ENCODE measurements at places on chromosomes 16 and 17.

DNA sequence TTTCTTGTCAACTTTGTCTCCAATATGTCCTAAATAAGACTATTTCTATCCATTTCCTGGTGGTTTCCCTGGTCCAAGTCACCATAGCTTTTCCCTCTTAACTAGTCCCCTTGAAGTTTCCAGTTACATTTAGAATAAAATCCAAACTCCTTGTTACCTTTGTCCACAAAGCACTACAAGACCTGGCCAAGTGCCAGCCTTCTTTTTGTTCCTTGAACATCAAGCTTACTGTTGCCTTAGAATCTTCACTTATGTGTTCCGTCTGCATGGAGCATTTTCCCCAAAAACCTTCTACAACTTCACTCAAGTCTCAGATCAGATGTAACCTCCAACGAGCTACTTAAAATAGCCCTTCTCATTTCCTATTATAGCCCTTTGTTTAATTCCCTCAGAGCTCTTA lies 101.4 kb downstream of the ITFG1 start:
- no peak for DNase-seq

- DNase-seq, result no peak
Measured at GRCh38 chr17:81143717-81144422, 21.4 kb upstream of the PVALEF start.

GRCh38 chr17:73192206-73192893 lies 505 bp upstream of the COG1 start:
- DNase-seq, result no peak

GRCh38 chr17:51703361-51704341 lies 443.3 kb downstream of the UTP18 start:
- DNase-seq, result no peak

DNA sequence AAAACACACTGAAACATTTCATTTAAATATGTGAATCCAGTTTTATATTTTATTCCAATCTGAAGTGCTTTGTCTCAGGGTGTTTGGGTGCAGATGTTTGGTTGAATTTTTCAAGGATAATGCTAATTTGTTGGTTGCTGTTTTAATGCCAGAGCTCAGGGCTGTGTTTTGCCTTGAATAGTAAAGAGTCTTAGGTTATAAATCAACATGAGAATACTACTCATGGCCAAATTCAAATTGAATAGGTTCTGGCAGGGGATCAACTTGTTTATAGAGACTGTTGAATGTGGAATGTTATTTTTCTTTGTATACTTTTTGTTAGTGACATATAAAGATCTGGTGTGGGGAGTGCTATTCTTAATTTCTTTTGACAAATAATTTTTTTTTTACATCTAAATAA lies 18.8 kb downstream of the TOM1L1 start:
- no peak for DNase-seq

DNA sequence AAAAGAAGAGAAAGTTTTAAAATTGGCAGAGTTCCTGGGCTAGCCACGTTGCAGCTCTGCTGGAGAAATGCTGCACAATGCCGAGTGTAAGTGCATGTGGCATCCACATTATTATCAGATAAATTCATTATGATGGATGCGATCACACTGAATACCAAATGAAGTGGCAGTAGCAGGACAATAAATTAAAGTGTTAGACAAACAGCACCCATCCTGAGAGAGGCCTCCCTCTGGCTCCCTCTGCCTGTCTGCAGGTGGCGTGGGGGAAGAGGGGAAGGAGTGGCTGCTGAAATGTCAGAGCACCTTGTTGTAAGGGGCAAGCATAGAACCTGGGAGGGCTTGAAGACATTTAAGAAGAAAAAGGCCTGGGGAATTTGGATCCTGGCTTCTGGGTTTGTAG lies 324.1 kb downstream of the HAPSTR1 start:
- no peak for DNase-seq

GRCh38 chr17:6800422-6801027 lies 24.5 kb downstream of the FBXO39 start:
- DNase-seq, result no peak

GRCh38 chr16:48353565-48354163 lies 31.5 kb downstream of the SIAH1 start:
- DNase-seq, result peak; percentile 58

GRCh38 chr17:57638284-57638683 lies 106.8 kb downstream of the CCDC182 start:
- no peak for DNase-seq

GRCh38 chr16:78666318-78666717 lies 566.9 kb downstream of the WWOX start:
- DNase-seq, result no peak

- no peak for DNase-seq
Measured at GRCh38 chr17:60577147-60577915, 22.7 kb upstream of the PPM1D start.

GRCh38 chr17:74125156-74125555 lies 78.3 kb upstream of the RPL38 start:
- no peak for DNase-seq

DNA sequence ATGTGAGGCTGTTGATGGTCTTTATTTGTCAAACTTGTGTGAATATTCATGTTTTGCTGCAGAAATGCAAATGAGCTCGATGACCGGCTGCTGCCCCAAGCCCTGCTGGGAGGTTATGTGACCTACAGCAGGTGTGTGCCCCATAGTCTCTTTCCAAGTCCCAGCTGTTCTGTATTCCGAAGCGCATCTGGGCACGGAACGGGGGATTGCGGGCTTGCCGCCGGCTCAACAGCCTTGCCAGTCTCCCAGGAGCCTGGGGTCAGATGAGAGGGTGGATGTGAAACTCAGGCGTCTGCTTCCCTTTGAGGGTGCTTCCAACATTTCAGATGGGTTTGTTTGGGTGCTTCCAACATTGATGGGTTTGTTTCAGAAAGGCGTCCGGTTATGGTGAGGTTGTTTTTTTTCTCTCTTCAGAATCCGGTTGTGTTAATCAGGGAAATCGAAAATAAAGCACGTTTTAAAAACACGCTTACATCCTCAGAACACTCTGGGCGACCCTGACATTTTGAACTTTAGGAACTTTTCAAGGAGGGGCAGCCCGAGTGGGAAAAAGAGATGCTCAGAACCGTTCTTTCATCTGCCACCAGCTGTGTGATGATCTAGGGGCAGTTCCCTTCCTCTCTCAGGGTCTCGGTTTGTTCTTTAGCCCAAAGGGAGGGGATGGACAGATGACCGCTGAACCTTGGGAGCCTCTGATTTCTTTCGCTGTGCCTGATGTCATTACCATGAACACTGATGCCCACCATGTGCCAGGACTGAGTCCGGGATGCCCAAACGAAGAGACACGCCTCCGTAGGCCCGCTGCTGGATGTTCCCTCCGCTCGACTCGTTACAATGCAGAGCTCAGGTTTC lies 47.8 kb upstream of the AMZ2 start:
- no peak for DNase-seq

DNA sequence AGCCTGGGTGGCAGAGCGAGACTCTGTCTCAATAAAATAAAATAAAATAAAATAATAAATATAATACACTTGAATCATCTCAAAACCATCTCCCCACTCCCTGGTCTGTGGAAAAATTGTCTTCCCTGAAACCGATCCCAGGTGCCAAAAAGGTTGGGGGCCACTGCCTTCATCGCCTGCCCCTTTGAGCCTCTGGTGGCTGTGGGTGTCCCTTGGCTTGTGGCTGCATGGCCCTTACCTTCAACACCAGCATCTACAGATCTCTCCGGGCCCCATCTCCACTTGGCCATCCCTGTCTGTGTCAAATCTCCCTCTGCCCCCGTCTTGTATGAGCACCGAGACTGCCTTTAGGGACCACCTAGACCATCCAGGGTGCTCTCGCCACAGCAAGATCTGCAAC lies 177.3 kb downstream of the SEC14L1 start:
- no peak for DNase-seq

GRCh38 chr16:85275533-85276249 lies 163.4 kb upstream of the CIBAR2 start:
- DNase-seq, result no peak

DNA sequence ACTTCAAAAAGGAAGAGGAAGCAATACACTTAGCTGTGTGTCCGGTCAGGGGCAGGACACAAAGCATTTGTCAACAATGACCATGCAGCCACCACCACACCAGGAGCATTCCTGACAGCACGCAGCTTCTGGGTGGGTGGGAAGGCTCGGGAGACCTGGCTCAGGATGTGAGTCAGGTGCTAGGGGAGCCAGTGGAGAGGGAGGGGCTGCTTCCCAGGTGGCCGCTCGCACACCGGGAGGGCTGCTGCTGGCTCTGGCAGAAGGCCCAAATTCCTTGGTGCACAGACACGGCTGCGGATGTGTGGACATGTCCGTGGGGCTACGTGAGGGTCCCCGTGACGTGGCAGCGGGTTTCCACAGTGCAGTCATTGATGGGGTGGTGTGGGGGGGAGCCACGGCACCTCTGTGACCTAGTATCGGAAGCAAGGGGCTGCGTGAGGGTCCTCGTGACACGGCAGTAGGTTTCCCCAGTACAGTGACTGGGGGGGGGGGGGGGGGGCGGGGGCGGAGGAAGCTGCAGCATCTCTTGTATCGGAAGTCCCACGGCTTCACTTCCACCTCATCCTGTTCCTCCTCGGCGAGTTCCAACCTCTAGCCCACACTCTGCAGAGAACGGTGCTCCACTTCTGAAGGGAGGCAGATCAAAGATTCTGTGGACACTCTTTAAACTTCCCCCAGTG lies 112.8 kb downstream of the ZNF778 start:
- no peak for DNase-seq

DNA sequence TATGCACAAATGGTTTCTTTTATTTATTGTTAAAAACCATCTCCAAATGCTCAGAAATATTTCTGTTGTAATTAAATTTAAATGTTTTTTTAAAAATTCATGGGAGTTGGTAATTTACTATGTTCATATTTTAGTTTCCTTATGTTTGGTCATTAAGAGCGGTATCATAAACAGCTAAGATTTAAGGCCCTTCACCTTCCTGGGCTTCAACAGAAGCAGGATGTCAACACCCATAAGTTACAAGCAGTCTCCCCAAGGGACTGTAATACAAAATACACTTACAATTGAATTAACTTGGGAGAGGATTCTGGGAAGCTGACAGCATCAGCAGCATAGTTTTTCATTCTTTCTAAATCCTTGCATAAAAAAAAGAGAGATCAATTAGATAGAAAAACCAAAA lies 30.9 kb upstream of the TANC2 start:
- DNase-seq, result no peak

GRCh38 chr17:78433013-78433727 lies 54.7 kb downstream of the PGS1 start:
- no peak for DNase-seq

DNA sequence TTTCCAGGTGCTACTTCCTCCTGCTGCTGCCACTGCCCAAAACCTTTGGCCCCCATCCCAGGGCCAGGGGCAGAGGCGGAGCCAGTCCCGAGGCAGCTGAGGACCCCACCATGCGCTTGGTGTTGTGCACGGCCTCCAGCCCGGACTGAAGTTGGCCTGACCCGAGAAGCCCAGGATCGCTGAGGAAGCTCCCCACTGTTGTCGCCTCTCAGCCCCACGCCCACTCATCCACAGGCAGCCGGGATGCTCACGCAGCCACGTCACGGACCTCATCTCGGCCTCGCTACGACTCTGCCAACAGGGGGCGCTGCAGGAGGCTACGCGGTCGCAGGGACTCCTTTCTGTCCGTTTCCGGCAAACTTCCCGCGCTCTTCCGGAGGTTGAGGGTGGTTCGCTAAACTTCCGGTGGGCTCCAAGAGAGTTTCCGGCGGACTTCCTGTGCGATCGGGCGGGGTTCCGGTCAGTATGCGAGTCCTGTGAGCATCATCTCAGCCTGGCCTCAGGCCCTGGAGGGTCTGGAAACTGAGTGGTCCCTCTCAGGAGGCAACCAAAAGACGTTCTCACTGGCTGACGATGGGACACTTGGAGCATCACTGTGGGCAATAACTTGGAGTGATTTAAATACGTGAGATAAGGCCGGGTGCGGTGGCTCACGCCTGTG lies 12.4 kb downstream of the ZG16B start:
- no peak for DNase-seq

DNA sequence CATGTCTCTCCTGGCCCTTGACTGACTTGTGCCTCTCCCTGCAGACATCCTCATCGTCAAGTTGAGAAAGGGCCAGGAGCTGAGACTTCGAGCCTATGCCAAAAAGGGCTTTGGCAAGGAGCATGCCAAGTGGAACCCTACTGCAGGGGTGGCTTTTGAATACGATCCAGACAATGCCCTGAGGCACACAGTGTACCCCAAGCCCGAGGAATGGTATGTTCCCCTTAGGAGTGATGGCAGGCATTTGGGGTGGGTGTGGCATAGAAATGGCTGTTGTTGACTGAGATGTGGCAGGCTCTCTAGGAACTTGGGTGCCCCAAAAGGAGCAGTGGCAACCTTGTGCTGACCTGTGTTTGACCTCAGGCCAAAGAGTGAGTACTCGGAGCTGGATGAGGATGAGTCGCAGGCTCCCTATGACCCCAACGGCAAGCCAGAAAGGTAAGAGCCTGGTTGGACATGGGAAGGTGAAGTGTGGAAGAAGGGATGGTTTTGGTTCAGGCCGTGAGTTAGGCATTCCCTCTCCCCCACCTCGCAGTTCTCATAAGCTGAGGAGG lies 7.5 kb downstream of the POLR2C start:
- no peak for DNase-seq

GRCh38 chr16:10878328-10878643 lies 1.3 kb downstream of the CIITA start:
- no peak for DNase-seq

DNA sequence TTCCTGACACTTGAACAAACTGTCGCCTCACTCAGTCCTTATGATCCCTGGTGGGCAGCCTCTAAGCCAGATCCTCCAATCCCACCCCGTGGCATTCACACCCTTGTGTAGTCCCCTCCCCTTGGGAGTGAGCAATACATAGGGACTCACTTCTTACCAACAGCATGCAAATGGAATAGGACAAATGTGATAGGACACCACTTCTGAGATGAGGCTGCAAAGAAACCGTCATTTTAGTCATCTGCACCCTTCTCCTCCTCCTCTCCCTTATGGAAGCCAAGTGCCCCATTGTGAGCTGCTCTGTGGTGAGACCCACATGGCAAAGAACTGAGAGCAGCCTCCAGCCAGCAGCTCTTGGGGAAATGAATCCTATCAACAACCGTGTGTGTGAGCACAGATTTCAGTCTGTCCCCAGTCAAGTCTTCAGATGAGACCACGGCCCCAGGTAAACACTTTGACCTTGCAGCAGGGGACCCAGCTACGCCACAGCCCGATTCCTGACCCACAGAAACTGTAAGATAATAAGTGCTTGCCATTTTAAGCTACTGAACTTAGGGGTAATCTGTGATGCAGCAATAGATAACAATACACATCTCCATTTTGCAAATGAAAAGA lies 46.9 kb downstream of the ZFHX3 start:
- no peak for DNase-seq

- no peak for DNase-seq
Measured at GRCh38 chr16:102060-102855, 24.2 kb downstream of the MPG start.

DNA sequence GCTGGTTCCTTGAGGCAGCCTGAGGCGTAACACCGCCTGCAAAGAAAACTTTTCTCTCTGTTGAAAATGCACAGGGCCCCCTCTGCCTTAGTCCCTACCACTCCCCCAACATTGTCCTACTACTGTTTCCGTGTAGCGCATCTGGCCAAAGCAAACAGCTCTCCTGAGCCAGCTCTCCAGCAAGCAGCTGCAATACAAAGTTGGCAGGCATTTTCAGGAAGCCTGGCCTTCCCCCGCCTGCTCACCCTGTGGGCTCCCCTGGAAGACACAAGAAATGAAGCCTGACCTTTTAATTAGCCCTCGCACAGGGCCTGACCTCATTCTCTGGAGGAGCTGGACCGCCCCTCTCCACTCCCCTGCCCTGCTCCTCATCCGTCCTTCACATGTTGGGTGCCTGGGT lies 66.7 kb downstream of the SOX9 start:
- no peak for DNase-seq

- no peak for DNase-seq
Measured at GRCh38 chr17:82587234-82588086, 60.8 kb downstream of the WDR45B start.

Data from fibroblast of skin of left quadriceps (primary cell).